Right kidney (tissue), 9 donors: ENCODE measurements at places on chromosomes 5 and 9.

GRCh38 chr9:72476617-72477437 is 44.6 kb upstream of the TMC1 start:
- no peak for DNase-seq

DNA sequence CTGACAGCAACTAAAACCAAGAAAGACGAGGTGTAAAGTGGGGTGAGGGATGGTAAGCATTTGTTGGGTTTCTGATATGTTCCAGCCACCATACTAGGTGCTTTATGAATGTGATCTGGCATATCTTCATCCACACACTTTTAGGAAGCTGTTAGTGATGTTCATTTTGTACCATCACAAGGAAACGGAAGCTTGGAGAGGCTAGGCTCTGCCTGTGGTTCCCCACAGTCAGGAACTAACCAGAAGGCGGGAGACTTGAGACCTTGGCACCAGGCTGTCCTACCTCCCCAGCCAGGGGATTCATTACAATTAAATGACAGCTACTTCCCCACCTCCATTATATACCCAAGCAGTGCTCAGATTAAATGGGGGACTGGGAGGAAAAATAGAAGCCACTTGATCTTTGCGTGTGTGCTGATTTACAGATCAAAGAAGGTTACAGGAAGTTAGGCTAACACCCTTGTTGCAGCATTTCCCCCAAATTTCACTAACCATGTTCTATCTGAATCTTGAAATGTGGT is 43.0 kb downstream of the SFXN1 start:
- no peak for DNase-seq

- no peak for DNase-seq
Measured at GRCh38 chr5:169265888-169266287, 35.1 kb downstream of the SLIT3 start.

DNA sequence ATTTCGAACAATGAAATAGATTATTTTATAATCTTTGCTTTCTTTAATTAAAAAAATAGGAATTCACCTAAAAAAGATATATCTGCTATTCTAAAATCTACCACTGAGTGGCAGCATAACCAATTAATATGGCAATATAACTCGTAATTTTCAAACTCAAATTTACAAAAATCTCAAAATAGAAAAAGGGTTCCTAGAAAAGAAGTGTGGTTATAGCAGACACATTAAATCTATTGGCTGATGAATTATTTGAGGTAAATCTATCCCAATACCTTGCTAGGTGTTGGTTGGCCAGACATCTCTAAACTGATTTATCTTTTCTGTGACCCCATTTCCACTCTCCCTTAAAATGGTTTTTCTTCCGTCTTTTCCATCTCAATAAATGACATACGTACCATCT is 30.2 kb upstream of the NRG2 start:
- DNase-seq: no peak

DNA sequence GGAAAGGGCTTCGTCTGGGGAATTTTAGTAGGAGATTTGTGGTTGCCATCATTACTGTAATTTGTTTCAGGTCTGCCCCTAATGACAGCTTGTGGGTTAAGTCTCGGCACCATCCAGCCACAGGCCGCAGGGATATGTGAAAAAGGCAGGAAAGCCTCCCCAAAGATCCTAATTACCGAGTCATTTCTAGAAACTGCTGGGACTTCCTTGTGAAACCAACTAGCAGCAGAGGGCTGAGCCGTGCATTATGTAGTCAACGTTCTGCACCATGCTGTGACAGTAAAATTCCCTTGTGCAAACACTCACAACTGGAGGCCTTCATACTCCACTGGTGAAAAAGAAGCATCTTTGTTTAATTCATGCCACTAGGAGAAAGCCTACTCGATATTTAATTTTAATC is 230.3 kb downstream of the MPDZ start:
- no peak for DNase-seq

- DNase-seq: no peak
Measured at GRCh38 chr5:57216714-57217113, 42.9 kb downstream of the GPBP1 start.

GRCh38 chr5:77249475-77249874 is 39.0 kb downstream of the PDE8B start:
- no peak for DNase-seq

DNA sequence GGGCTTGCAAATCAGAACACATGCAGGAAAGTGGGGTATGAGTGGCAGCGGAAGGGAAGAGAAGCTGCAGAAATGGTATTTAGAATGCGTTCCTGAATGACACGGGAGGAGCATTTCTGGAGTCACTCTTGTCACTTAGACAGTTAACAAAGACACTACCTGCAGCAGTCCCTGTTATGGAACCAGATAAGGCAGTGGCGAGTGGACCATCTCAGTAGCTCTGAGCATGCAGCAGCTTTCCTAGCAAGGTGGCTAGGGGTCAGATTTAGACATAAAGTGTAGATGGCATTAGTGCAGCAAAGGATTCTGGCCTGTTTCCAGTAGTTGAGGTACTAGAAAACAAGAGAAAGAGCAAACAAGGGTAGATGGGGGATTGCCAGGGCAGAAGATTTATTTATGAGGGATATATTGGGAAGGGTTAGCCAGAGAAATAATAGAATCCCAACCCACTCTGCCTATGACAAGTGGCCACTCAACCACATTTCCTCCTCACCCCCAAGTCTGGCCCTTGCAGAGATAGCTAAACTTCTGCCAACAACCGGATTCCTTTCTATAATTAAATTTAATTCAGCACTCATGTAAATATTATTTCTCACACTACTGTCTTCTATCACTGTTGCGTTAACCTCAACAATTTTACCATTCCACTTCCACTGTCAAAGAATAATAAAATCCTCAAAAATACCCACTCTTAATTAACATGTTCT is 201.6 kb downstream of the DCP2 start:
- no peak for DNase-seq

- DNase-seq: no peak
Measured at GRCh38 chr5:5347442-5347841, 75.0 kb upstream of the ICE1 start.

GRCh38 chr9:123713282-123713681 is 216.6 kb downstream of the DENND1A start:
- no peak for DNase-seq

DNA sequence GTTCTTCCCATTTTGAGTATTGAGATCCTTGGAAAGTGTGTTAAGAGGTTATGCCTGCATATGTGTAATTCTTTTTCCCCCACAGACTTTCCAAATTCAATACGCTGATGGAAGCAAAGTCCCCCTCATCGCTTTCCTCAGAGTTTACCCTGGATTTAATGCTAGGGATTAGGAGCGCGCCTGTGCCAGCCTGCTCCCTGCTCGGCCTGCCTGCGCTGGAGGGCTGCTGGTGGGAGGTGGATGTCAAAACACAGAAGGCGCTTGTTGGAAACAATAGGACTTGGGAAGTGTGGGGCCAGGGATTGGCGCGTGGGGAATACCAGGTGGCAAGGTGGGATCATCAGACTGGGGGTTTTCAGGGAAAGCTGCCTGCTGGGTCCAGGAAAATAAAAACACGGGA is 39.8 kb upstream of the PTCH1 start:
- no peak for DNase-seq

- DNase-seq: no peak
Measured at GRCh38 chr5:13143630-13144029, 800.9 kb downstream of the DNAH5 start.

GRCh38 chr5:124658867-124659557 is 87.4 kb downstream of the ZNF608 start:
- DNase-seq: peak; percentile 16

GRCh38 chr5:36397901-36398536 is 96.3 kb upstream of the RANBP3L start:
- DNase-seq: no peak

DNA sequence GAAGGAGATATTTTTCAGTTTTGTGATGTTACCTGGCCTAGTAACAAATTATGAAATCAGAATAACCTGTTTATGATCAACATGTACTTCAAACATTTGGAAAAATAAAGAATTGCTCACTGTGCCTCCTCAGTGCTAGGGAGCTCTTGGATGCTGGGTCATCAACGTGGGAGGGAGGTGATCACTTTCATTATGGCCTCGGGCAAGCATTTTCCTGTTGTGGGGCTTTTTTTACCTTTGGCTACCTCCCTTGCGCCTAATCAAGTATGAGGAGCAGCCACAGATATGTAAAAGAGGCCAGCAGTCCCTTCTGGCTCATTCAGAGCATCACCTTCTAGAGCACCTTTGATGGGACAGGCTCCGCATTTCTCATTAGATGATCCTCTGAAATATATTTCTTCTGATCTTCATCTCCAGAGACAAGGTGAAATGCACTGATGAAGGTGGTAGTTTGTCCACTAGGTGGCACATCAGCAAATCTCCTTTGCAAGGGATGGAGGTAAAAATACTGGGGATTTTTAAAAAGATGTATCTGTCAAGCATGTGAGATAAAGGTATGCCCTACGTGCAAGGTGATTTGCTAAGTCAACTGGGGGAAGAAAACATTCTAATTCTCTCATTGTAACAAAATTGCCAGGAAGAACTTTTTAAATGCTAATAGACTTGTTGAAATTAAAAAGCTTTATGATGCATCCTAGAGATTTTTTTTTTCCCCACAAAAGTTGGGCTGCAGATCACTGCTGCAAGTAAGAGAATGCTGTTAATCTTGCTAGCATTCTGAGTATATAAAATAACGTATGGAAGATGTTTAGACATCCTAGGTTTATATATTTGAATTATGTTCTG is 218.2 kb downstream of the MAST4 start:
- peak; percentile 15 for DNase-seq

DNA sequence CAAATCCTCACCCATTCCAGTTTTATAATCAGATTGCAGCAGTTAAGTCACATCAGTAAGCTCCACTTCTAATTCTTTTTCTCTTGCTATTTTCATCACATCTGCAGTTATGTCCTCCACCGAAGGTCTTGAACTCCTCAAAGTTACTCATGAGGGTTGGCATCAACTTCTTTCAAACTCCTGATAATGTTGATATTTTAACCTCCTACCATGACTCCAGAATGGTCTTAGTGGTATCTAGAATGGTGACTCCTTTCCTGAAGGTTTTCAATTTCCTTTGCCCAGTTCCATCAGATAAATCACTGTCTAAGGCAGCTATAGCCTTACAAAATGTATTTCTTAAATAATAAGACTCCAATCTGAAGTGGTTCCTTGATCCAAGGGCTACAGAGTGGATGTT is 53.8 kb upstream of the EDIL3 start:
- no peak for DNase-seq

GRCh38 chr5:141494761-141495452 is 6.0 kb downstream of the PCDHGC5 start:
- peak; percentile 56 for DNase-seq

- no peak for DNase-seq
Measured at GRCh38 chr9:106616851-106617345, 246.1 kb upstream of the ZNF462 start.

- no peak for DNase-seq
Measured at GRCh38 chr5:41708604-41708940, 161.7 kb downstream of the OXCT1 start.

DNA sequence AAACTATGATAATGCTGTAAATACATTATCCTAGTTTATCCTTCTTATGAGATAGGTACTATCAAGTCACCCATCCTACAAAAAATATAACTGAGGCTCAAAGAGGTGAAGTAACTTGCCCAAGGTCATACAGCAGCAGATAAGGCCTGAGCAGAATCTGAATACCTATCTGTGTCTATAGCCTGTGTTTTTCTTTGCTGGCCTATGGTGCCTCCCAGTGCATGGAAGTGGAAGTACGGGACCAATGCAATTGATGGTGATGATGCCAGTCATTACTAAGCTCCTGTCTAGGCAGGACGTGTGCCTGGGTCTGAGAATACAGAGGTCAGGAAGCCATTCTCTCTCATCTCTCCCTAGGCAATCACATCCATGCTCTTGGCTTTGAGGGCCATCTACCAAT is 67.8 kb downstream of the FAT2 start:
- no peak for DNase-seq

DNA sequence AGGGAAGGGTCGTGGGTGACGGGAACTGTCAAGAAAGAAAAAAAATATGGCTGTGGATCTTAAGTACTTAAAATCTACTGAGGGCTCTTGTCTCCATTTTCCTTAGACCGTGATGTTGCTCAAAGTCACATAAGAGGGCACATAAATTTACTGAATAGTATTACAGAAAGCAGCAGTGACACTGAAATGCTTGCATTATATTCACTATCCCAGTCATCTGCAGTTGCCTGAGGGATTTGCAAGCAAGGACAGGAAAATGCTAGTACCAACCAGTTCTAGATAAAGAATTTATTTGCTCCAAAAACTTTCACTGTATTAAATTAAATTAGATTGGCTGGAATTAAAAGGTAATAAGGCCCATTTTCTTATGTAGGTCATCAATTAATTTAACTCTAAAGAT is 106.5 kb upstream of the CCDC152 start:
- DNase-seq: no peak

- DNase-seq: no peak
Measured at GRCh38 chr9:126327714-126328185, 1.1 kb downstream of the MVB12B start.

- DNase-seq: no peak
Measured at GRCh38 chr9:89862316-89862715, 257.5 kb downstream of the GADD45G start.

DNA sequence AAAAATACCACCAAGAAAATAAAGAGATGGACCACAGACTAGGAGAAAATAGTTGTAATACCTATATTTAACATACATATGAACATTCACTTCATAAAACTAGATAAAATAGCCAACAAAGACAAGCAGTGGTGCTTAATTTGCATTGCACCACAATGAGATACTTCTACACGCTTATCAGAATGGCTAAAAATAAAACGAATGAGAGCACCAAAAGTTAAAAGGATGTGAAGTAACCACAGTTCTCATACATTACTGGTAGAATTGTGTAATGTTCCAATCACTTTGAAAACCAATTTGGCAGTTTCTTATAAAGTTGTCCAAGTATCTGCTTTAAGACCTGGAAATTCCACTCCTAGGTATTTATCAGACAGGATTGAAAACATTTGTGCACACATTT is 198.9 kb upstream of the SGCD start:
- DNase-seq: no peak

GRCh38 chr5:146516151-146516475 is at the start of gene GPR151:
Gene GPR151 (minus strand): TSS chr5:146516190. CDS start chr5:146516113, 77 bp downstream.
- DNase-seq: no peak

GRCh38 chr9:28014212-28014611 is 440.9 kb upstream of the C9orf72 start:
- no peak for DNase-seq

GRCh38 chr9:124456341-124457078 is 6.3 kb downstream of the ADGRD2 start:
- DNase-seq: no peak

GRCh38 chr5:161286066-161286655 is 260.4 kb downstream of the GABRB2 start:
- DNase-seq: no peak

GRCh38 chr5:72141440-72142355 is 34.4 kb downstream of the MAP1B start:
- peak; percentile 49 for DNase-seq

DNA sequence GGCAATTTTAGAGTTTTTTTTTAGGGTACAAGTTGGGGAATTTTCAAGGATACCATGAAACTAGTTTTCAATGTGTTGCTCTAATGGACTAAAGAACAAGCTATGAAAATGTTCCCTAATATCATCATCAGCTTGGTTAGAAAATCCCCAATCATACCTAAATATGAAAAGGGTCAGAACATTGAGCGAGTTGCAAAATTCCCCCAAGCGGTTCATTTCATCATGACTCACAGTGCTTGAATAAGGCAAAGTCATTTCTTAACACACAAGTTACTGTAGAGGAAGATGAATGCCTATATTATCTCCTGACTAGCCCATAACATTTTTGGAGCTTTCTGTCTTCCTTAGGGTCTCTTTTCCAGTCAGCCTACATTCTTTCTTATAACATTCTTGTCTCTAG is 62.7 kb downstream of the ST8SIA4 start:
- DNase-seq: no peak
